ENCODE measurements at places on chromosomes 11 and 22.

- DNase-seq: peak; percentile 90
These were observed 30.1 kb upstream of the HMOX1 start for GRCh38 chr22:35350539-35351503.

DNA sequence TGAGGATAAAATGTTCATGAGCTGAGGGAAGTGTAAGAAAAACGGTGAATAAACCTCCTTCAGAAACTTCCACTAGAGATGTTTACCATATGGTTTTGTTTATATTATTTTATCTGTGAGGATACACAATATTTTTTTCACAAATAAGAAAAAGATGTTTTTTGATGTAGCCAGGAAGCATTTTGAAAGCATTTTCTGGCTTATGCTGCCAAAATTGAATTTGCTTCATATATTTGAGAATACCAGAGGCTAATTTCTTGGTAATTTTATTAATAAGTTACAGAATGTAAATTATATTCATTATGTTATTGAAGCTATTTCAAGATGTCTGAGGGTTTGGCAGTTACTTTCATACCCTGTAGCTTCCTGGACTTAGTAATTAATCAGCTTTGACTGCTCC, 686.6 kb downstream of the LUZP2 start:
- no peak for DNase-seq

GRCh38 chr22:48313175-48313830, 1514.4 kb downstream of the BRD1 start:
- DNase-seq: no peak

GRCh38 chr11:41031551-41032060, 427.8 kb downstream of the LRRC4C start:
- no peak for DNase-seq

DNA sequence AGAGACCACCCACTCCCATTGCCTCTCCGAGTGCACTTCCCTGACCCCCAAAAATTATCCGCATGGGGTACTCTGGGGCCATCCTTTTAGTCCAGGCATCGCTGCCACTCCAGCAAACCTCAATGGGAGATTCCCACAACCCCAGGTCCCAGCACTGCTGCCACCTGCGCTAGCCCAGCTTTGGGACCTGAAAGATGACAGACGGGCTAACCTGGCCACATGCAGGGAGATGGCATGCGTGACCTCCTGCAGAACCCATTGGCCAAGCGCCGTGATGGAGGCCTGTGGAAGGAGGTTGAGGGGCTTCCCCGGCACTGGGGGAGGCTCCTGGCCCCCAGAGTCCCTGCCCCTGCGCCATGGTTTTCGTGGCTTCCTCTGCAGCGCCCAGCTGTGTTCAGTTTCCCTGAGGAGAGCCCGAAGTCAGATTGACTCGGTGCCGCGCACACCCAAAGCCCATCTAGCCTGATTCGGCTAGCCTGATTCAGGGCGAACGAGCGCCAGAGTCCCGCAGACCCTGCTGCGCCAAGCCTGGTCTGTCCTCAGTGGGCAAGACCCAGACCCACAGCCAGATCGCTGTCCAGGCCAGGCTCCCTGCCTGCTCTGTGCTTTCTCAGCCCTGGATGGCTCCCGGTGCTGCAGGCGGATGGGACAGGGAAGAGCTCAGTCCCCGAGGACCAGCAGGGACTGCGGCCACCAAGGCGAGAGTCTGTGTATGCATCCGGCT, 751 bp upstream of the WNT7B start:
- DNase-seq: no peak

GRCh38 chr11:34680918-34681586, 60.2 kb downstream of the EHF start:
- no peak for DNase-seq

DNA sequence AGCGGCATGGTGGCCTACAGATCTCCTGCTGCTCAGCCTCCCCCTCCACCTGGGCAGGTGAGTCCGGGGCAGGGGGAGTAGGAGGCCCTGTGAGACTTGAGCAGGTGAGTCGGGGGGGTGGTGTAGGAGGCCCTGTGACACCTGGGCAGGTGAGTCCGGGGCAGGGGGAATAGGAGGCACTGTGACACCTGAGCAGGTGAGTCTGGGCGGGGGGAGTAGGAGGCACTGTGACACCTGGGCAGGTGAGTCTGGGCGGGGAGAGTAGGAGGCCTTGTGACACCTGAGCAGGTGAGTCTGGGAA, 299.3 kb downstream of the BRD1 start:
- no peak for DNase-seq

GRCh38 chr11:78576549-78577097, 2.0 kb upstream of the NARS2 start:
- no peak for DNase-seq

- DNase-seq: peak; percentile 14
These were observed 47.2 kb upstream of the SYT7 start for GRCh38 chr11:61627850-61628661.

DNA sequence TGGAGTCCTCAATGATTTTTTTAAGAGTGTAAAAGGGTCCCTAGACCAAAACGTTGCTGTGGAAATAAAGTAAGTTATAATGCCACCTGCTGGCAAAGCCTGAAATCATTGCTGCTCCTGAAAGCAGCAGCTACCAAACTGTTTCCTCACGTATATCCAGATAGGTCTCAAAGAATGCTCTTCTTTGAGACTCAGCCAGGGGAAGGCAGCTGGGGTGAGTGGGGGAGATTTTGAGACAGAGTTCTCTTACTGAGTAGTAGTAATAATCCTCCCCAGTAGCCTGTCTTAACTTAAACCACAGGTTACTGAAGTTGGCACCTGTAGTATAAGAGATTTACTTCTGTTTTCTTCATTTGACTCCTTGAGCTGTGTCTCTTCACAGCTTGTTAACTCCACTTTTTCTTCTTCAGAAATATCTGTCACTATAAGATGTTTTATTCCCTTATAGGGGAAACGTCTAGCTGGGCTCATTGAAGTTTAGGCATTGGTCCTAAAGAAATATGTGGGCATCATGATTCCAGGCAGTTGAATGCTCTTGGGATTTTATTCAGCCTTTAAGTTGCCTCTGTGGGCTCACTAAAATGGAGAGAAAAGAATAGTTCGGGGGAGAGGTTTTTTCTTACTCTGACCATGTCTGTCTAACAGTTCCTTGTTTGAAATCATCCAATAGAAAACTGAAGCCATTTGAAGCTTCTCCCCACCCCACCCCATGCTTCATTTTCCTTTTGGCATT, 77.9 kb downstream of the BTBD10 start:
- DNase-seq: peak; percentile 29
